ENCODE measurements at places on chromosomes 1 and 21.

DNA sequence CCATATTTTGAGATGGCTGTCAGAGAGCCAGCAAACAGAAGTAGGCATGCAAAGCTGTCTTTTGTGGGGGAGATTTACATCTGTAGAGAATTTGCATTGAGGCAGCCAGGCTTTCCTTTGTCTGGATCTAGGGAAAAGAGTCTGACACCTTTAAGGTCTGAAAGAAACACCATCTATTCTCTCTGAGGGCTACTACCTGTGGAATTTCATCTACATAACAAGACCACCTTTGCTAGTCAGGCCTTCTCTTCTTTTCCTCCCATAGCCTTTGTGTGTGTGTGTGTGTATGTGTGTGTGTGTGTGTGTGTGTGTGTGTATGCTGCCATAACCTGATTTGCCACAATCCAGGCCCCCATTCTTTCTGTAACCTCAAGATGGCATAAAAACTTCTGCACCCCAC lies 28.4 kb upstream of the DMRTB1 start:
- no peak for DNase-seq

DNA sequence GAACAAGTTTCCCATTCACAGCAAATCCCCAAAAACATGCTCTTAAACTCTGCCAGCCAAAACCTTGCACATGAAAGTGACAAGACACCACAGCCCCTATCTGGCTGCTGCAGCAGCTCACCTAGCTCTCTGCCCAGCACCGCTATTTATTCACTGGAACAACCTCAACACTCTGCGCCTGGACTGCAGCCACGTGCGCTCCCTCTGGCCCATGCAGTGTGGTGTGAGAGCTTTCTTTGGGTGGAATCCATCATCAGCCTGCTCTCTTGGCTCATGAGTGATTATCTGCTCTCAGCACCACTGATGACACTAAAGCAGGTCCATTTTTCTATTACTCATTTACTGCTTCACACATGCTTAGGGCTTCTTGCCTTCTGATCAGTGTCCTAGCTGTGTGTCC lies 11.4 kb downstream of the KCNJ6 start:
- no peak for DNase-seq

- DNase-seq, result peak; percentile 62
Observed at GRCh38 chr1:2300004-2300771, 72.1 kb downstream of the SKI start.

DNA sequence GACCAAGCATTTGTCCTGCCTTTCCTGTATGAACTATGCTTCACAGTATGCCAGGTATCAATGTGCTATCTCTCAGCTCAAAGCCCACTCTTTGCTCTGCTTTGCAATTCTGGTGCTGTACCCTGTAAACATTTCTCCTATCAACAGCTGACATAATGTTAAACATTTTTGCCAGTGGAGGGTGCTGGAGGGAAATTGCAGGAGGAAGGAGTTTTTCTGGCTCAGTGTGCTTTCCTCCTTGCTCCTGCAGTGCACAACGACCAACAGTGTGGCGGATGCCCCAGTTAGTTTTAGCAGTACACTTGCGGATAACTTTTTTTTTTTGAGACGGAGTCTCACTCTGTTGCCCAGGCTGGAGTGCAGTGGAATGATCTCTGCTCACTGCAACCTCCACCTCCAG lies 67.1 kb upstream of the PTGFRN start:
- no peak for DNase-seq

- DNase-seq, result no peak
Observed at GRCh38 chr1:239795304-239795703, 296.4 kb upstream of the FMN2 start.

DNA sequence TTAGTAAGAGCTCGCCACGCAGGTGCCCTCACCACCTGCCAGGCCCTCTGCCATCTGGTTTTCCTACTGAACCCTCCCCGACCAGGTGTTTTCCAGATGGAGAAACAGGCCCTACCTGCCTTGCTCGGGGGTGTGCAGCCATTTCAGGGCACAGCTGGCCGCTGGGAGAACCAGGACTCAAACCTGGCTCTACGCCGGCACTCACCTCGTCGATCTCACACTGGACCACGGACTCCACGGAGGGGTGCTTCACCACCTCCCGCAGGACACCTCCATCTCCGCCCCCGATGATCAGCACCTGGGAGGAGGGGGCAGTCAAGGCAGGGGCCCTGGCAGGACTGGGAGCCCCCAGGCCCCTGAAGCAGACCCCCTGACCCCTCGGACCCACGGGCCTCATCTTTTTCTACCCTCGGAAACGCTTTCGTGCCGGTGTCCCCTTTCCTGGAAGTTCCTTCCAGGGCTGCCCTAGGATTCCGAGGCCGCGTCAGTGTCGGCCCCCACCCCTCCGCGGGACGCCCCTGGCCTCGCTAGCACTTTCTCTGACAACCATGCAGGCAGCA lies 1.1 kb downstream of the SRM start:
- no peak for DNase-seq

- peak; percentile 72 for DNase-seq
Observed at GRCh38 chr1:239951511-239952140, 140.1 kb upstream of the FMN2 start.
